ENCODE measurements at places on chromosomes 7 and 10.

GRCh38 chr10:7409045-7409731 is 1.6 kb downstream of the SFMBT2 start:
- DNase-seq = no peak

DNA sequence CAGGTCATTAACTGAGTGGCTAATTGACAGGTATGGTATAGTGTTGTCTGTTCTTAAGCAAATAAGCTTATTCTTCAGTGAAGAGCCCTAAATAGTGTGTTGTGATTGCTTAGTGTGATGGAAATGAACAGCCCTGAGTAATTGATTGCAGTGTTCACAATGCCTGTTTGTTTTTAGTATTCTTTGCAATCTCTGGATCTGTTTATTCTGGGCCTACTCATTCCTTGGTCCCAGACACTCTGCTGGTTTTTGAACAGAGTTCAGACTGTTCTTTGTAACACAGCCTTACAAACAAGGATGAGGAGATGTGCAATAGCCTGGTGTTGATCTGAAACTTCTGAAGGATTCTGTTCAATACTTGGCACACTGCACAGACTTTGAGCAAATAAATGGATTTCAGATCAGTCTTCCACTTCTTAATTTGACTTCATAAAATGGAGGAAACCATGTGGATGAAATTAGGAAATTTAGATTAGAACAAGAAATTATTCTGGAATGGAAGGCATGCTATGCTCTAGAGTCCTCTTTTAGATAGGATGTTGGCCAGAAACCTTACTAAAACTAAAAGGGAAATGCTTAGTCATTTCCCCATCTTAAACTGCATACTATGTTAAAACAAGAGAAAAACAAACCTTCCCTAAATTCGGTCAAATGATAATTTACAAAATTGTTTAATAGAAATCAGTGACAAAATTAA is 444.2 kb upstream of the SEMA3D start:
- DNase-seq = no peak

DNA sequence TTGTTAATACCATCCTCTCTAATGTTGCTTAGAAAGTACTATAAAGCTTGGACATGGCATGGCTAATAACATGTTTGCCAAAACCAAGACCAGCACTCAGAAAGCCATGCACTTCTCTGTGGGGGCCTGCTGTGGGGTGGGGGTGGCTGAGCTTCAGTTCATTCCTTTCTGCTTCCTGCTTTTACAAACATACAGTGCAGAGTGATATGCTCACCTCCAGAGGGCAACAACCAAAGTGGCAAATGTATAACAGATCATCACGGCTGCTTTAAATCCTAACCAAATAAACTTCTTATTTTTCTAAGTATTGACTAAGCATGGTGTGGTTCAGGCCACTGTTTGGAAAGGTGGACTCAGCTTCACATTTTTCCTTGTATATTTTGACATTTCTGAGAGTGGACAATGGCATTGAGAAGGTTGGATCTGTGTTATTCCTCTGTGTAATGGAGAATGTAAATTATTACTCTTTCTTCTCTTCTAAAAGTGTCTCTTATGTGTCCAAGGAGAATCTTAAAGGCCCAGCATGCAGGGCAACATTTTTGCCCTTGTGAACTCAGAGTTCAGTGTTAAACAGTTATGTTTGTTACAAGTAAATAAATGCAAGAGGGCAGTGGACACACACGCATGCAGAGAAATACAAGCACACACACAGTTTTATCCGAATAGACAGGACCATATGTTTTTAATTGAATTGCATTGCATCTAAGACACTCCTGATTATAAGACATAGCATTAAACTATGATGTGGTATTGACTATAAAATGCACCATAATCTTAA is 186.1 kb downstream of the HERPUD2 start:
- DNase-seq = no peak

DNA sequence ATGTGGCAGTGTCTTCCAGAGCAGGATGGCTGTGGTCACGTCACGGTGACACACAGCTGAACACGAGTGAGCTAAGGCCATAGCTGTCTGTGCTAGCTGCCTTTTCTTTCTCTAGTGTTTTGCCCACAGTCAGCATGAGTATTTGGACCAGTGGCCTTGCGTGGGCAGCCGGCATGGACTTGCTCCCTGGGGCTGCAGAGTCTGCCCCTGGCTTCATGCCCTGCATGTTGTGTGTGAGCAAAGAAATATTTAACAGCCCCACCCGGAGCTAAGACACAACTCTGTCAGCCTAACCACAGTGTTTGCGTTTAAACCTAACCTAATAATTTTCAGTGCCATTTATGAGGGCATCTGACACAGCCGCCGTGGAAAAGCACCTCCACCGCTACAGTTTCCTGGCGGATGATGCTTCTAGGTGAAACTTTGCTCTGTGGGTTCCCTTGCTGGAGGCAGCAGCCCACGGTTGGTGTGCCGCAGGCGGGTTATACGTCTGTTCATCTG is 14.6 kb downstream of the CHST12 start:
- DNase-seq = no peak

GRCh38 chr10:77175631-77176222 is 461.9 kb downstream of the KCNMA1 start:
- DNase-seq = no peak

- no peak for DNase-seq
These were observed 72.6 kb downstream of the FOXL3 start for GRCh38 chr7:362402-363096.

DNA sequence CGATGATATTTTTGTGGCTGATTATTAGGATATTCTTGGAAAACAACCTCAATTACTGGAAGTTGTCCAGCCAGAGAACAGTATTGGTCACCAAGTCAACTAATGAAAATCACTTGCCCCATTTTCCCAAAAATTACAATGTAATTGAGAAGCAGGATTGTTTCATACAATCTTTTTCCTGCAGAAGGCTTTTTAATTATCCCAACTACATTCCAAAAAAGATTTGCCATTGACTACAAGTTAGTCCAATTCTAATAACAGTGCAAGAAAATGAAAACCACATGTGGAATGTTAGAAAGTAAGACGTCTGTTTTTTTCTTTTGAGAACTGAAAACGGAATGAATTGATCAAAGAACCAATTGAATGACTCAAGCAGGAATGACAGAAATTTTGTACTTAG is 1195.8 kb downstream of the SORCS1 start:
- DNase-seq = no peak

DNA sequence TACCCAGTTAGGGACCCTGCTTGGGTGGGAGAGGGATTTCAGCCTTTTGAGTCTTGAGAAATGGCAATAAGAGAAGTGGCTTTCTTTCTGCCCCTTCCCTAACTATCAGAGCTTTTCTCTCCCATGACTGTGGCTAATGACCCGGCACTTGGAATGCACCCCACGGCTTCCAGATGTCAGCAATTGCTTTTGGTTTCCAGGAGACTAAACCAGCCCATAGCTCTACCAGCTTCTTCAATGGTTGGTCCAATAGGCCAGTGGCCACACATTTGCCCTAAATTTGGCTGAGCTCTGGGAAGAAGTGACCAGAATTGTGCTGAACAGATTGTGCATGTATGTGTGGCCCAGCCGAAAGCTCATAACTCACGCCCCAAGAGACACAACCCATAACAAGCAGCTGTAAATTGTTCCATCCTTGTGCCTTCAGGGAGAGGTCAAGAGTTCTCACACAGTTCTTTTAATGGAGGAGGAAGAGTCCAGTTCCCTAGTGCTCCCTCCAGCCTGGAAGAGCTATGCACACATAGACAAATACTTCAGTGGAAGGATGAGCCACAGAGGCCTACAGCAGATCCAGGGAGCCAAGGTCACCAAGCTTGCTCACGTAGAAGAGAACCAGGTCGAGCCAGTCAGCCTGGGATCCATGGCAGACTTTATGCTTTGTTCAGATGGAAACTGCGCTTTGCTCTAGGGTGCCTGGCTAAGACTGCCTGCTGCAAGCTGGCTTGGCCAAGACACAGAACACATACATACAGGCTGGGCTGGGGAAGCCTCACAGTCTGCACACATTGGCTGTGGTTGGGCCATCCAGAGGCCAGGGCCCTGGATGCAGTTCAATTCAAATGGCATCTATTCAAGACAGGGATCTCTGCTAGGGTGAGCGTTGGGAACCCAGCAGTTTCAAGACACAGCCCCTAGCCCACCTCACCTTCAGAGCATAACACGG is 131.8 kb upstream of the HABP2 start:
- DNase-seq = no peak

GRCh38 chr7:7919449-7919945 is 49.1 kb upstream of the GLCCI1 start:
- DNase-seq = no peak

DNA sequence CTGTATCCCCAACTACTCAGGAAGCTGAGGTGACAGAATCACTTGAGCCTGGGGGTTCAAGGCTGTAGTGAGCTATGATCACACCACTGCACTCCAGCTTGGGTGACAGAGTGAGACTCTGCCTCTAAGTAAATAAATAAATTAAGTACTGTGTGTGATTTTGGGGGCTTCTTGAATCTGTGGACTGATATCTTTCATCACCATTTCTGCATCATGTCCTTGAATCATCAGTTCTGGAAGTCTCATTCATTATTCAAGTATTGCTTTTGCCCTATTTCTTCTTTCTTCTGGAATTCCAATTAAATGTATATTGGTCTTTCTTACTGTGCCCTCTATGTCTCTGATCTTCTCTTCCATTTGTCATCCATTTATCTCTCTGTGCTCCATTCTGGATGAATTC is 46.7 kb upstream of the OPN4 start:
- DNase-seq = no peak

DNA sequence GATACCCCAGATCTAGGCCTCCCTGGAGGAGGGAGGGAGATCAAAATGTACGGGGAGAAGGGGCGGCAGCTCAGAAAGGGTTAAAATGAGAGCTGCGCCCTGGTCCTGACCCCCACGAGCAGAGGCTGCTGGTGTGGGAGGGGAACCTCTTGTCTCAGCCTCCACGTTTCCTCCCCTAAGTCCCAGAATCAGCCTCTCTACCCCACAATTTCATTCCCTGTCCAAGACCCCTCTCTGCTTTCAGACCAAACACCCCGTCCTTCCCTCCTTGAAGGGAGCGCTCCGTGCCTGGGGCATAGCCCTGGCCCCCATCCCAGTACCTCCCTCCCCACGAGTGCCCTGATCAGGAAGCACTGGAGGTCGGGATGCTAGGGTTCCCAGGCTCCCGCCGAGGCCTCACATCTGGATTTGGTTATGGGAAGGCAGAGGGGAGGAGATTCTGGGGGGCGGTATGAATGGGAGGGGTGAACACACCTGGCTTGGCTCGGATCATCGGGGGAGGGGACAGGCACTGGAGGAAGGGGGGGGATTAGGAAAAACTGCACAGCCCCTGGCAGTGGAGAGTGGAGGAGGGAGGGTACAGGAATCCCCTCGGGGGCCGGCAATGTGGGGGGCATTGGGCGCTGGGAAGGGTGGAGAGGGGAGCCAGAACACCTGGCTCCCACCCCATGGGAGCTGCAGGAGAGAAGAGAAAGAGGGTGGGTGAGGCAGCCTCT is 2.7 kb downstream of the EPHB4 start:
- DNase-seq = no peak

DNA sequence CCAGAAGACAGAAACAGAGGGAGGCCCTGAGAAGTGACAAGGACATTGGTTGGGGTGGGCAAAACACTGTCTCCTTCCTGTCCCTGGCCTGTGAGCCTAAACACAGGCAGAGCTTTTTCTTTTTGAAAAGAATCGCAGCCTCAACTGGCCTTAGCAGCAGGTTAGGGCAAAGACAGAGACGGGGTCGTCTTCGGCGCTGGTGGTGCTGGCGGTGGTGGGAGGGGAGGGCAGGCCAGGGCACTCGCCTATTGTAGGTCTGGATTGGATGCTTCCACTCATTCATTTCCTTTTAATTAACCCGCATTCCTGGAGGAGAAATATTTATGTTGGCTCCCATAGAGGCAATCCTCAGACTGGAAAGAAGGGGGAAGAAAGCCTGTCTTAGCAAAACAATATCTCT is 22.6 kb downstream of the WNT8B start:
- no peak for DNase-seq

- DNase-seq = no peak
These were observed 195.6 kb downstream of the SKAP2 start for GRCh38 chr7:26668821-26669220.

- DNase-seq = no peak
These were observed 117.4 kb downstream of the SFMBT2 start for GRCh38 chr10:7293378-7293920.

DNA sequence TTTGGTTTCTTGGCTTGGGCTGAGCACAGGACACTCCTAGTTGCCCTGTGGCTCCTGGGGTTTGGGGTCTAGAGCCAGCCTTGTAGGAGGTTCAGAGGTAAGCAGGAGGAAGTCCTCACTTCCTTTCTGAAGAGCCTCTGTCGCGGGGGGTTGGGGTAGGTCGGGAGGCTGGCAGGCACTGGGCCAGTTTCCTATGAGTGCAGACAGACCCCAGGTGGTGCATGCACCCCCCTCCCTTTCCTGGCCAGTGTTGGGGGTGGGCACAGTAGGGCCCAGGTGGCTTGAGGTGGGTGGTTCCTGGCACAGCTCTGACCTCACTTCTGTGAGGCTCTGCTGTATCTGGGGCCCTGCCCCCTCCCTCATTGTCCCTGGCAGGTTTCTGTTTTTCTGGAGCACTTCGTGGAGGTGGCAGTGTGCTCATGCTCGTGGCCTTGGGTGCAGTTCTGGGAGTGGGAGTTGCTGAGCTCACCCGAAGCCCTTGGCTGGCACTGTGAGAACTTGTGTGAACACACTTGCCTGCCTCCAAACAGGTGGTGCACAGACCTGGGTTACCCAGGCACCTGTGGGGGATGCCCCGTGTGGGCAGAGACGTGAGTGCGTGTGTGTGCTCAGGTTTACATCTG is 1.8 kb downstream of the PALD1 start:
- no peak for DNase-seq

- DNase-seq = no peak
These were observed 29.0 kb downstream of the CPXM2 start for GRCh38 chr10:123862421-123863182.

GRCh38 chr7:17477182-17477581 is 178.7 kb downstream of the AHR start:
- DNase-seq = no peak

DNA sequence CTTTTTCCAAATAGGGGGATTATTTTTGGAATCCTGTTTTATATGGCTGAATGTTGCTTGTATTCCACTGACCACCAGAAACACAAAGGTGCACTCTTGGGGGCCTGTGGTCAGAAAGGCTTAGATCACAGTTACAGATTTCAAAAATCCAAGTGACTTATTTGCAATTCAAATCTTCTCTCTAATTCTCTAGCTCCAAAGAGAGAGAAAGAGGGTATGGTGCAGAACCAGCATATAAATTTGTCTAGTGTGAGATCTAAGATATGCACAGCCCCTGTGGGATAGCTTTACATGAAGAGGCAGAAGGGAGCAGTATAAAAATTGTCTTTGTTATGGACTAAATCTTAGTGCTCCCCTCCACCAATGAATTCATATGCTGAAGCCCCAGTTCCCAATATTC is 1121.7 kb upstream of the CELF2 start:
- no peak for DNase-seq

DNA sequence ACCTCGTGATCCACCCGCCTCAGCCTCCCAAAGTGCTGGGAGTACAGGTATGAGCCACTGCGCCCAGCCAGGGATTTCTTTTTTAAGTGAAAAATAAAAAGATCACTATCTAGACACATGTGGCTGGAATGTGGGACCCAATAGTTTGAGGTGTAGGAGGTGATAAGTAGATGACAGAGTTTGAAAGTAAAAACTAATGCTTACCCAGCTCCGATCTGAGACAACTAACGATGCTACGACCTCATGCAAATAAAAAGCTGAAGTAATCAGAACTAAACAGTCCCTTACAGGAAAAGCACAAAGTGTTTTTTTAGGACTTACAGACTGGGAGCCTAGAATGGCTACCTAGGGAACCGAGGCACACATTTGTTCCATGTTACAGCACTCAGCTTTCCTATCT is 23.0 kb downstream of the PCGF6 start:
- DNase-seq = no peak

All from stimulated activated CD4-positive, alpha-beta T cell treated with anti-CD3 and anti-CD28 coated beads, Interleukin-1b, Interleukin-23, amount 100 ng/mL, for 1 hour (primary cell).